ENCODE measurements at places on chromosomes 4 and X.
A peak's percentile ranks its signal among the peaks of the same experiment; 100 is the strongest.

- no peak for DNase-seq
Measured at GRCh38 chr4:4440333-4441061, 53.6 kb downstream of the NSG1 start.

- DNase-seq = no peak
Measured at GRCh38 chrX:10564484-10564883, 55.9 kb downstream of the MID1 start.

- no peak for DNase-seq
Measured at GRCh38 chrX:100750883-100751282, 19.0 kb upstream of the SYTL4 start.

- DNase-seq = no peak
Measured at GRCh38 chr4:19807505-19807904, 444.2 kb upstream of the SLIT2 start.

GRCh38 chr4:23888421-23889319 lies 1.2 kb downstream of the PPARGC1A start:
- no peak for DNase-seq

DNA sequence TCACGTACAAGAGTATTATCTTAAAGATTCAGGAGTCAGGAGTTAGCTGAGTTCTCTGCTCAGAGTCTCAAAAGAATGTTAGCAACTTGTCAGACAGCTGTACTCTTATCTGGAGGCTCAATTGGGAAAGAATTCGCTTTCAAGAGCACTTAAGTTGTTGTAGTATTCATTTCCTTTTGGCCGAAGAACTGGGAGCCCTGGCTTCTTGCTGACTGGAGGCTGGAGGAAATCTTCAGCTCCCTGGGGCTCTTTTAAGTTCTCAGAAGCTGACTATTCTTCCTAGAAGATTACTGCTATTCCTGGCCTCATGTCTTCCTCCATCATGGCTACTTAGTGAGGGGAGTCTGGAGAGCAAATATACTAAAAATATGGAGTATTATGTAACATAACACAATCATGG lies 587.2 kb downstream of the EPHA5 start:
- no peak for DNase-seq

DNA sequence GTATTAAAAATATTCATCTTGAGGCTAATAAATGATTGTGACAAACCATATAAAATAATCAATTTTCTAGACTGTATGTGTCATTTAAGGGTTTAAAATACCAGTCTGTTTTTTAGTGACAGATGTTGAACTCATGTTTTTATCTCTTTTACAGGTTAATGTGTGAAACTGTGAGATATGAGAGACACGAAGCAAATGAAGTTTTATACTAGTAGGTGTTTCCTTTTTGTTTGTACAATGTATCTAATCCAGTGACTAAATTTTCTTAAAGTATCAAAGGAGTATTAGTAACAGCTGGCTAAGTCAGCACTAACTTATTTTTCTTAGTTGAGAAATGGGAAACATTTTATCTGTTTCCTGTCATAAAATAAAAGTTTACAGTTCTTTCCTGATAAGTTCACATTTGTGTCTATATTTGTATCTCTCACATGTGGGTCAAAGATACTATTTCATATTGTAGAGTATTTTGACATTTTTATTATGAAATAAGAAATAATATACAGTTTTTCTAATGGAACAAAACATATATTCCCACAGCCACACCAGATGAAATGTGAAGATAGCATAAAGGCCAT lies 90.3 kb downstream of the RAPGEF2 start:
- DNase-seq = no peak

GRCh38 chrX:30181353-30181752 lies 34.0 kb upstream of the MAGEB2 start:
- DNase-seq = no peak

- DNase-seq = no peak
Measured at GRCh38 chr4:11421116-11421515, 7.6 kb downstream of the HS3ST1 start.

DNA sequence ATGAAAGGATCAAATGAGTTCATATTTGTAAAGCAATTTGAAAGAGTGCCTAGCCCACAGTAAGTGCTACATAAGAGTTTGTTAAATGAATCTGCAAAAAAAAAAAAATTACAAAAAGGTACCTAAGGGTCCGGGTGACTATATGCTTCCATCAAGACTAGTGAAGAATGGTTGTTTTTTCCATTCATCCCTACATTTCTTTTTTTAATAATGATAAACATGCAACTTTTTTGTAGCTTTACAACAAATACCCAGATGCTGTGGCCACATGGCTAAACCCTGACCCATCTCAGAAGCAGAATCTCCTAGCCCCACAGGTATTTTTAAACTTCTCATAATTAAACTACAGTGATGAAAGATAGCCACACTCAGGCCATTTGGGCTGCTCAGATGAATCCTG lies 4.3 kb downstream of the SPP1 start:
- DNase-seq = no peak

DNA sequence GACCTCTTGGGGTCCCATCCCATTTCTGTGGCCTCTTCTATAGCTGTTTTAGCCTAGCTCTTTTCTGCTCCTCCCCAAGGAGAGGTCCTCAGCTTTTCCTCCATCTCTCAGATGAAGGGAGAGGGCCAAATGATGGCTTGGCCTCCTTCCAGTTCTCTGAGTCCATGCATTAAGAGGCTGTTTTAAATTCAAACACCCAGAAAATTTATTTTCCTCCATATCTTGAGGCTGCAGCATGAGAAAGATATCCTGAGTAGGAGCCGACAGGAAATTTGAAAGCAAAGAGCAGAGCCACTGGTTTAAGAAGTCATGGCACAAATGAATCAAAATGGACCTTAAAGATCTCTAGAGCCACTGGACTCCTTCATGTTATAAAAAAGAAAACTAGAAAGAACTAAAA lies 558.8 kb downstream of the MID1IP1 start:
- DNase-seq = no peak

GRCh38 chr4:101475246-101475645 lies 127.9 kb upstream of the PPP3CA start:
- no peak for DNase-seq

DNA sequence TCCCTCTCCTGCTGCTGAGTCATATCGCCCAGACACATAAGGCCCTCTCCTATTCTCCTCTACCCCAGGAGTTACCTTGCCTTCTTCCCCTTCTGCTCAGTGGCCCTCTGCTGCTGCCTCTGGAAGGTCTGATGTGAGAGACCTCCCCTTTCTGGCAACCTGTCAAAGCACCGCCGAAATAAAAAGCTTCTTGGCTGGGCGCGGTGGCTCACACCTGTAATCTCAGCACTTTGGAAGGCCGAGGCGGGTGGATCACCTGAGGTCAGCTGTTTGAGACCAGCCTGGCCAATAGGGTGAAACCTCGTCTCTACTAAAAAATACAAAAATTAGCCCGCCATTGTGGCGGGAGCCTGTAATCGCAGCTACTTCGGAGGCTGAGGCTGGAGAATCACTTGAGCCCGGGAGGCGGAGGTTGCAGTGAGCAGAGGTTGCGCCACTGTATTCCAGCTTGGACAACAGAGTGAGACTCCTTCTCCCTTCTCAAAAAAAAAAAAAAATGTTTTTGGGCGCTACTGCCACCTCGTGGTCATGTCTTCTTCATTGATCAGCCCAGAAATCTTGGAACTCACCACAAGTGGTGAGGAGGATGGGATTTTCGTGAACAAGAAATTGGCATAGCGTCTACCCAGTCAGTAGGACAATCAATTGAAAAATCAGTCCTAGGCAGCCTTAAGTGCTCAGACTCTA lies 8.6 kb upstream of the ZXDA start:
- DNase-seq = peak; percentile 30

GRCh38 chr4:3683744-3684421 lies 82.3 kb upstream of the ADRA2C start:
- no peak for DNase-seq

- no peak for DNase-seq
Measured at GRCh38 chr4:71441186-71442169, 102.7 kb downstream of the SLC4A4 start.

- peak; percentile 45 for DNase-seq
Measured at GRCh38 chrX:2500803-2501558, at the start of the genes DHRSX and ZBED1. DHRSX (minus strand) TSS chrX:2500976; CDS start chrX:2500925, 51 bp downstream. ZBED1 (minus strand) TSS chrX:2500976; CDS start chrX:2490719, 10,257 bp downstream.

- no peak for DNase-seq
Measured at GRCh38 chr4:173318240-173318639, 15.9 kb downstream of the HMGB2 start.

DNA sequence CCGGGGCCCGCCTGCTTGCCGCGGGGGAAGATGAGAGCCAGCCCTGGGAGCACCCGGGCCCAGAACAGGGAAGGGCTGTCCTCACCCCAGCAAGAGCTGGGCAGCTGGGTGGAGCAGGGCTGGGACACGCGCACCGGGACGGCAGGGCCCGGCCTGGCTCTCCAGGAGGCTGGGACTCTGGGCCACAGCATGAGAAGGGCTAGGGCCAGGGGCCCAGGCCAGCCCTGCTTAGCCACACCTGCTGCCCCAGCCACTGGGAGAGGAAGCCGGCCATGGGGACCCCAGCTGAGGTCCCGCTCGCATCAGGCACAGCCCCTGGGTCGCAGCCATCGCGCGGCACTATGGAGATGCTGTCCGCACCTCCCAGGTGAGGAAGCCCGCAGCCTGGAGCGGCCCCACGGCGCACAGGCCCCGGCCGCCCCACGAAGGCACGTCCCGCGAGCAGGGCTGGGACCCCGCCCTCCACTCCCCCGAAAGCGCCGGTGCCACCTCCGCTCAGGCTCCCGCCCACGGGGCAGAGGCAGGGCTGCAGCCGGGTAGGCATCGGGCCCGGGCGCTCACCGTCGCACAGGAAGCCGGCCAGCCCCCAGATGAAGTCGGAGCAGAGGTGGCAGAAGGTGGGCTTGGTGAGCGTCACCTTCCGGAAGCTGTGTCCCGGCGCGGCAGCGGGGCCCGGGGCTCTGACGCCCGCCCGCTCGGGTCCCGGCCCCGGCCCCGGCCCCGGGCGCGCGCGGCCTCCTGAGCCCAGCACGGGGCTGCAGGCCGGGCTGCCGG lies 531 bp downstream of the DGKQ start:
- peak; percentile 67 for DNase-seq

- DNase-seq = no peak
Measured at GRCh38 chr4:54800831-54801530, 143.2 kb downstream of the KIT start.

GRCh38 chr4:125796138-125796537 lies 481.4 kb downstream of the FAT4 start:
- no peak for DNase-seq

DNA sequence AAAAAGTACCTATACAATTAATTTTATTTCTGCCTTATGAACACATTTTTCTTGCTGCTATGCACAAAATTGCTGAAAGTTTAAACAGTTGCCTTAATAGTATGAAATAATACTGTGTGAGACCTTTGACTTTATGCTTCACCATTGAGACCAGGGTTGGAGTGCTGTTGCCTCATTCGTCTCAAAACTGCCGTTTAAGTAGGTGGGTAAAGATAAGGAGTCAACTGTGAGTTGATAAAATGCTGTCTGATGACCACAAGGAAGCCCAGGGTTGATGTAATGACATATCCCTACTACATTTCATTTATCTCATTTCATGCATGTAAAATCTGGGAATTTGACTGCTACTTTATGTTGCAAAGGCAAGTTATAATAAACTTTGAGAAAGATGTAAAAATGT lies 23.4 kb downstream of the STK26 start:
- DNase-seq = no peak

DNA sequence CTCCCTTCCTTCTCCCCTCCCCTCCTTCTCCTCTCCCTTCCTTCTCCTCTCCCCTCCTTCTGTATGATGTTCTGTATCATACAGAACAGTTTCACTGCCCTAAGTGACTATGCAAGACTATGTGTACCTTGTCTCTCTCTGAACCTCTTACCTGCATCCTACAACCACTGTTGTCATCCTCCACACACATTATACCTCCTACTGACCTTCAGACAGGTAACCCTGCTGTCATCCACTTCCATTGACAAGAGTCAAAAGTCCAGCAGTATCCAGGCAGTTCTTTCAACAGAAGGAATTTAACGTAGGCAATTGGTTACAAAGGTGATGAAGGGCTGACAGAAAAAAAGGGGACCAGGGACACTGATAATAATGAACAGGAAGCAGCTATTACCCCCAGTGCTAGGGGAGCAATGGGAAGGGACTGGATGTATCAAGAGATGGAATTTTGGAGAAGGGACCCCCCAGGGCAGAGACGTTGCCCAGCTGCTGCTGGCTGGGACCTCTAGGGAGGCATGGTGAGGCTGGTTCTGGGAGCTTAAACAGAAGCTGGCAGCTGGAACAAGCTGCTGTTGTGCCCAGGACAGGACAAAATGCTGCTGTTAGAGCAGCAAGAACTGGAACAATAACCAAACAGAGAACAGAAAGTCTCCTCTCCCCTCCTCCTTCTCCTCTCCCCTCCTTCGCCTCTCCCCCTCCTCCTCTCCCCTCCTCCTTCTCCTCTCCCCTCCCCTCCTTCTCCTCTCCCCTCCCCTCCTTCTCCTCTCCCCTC lies 84.7 kb downstream of the DCTD start:
- no peak for DNase-seq

DNA sequence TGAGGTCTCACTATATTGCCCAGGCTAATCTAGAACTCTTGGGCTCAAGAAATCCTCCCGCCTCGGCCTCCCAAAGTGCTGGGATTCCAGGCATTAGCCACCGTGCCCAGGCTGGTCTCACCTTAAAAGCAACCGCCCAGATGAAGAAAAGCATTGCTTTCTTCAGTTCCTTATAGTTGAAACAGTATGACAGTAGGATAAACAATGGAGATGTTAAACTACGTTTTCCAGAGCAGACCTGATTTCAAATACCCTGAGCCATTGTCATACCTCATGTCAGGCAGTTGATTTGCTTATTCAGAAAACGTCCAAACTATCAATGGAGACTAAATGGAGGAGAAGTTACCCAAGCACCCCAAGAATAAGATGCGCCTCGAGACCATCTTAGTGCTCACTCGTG lies 26.3 kb upstream of the TMEM131L start:
- DNase-seq = no peak

DNA sequence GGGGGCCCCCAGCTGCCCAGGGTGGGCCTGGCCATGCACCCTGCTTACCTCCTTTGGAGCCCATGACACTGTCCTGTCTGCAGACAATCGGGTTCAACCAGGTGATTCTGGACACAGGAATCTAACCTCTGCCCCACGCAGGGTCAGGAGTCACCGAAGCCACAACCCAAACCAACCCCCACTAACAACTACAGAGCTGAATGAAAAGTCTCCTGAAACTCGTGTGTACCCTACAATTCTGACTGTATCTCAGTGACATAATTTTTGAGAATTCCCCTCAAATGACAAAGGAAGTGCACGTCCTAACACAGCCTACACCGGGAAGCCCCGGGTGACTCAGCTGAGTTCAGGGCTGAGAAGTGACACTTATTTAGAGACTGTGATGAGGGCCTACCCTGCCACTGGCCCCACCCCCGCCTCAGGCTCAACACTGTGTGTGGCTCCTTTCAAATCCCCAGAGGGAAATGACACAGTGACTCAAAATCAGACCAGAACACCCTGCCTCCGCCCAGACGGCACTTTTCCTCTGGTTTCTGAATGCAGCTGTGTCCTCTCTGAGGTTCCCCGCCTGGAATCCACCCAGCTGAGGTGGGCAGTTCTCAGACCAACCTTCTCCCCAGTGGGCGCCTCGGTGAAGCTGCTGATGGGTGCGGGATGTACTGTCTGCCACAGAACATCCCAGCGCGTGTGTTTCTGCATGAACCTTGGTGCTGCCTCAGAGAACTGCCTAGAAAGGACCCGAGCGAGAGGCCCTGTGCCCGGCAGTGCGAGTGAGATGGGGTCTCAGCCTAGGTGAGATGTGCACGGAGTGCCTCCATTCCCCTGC lies 9.9 kb downstream of the TNIP2 start:
- no peak for DNase-seq
